ENCODE measurements at places on chromosomes 5 and 9.
A peak's percentile ranks its signal among the peaks of the same experiment; 100 is the strongest.

- no peak for DNase-seq
Measured at GRCh38 chr9:74639112-74639511, 142.0 kb downstream of the RORB start.

DNA sequence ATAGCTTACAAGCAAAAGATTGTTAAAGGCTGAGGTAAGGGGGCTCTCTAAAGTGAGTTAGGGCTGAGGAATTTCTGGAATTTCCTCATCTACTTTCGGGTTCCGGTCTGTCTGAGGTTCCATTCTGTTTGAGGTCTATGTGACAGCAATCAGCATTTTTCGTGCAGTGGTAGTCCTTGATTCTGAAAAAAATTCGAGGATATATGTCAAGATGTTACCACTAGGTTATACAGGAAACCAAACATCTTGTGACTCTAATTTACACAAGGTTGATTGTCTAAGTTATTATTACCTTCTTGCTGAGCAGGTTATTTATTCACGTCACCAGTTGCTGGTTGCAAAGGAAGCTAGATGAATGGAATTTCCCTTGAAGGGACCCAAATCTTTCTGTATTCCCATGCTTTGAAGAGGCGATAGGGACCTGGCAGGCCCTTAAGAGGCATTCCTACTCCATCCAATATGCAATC lies 35.2 kb downstream of the RLN2 start:
- DNase-seq: peak; percentile 90

DNA sequence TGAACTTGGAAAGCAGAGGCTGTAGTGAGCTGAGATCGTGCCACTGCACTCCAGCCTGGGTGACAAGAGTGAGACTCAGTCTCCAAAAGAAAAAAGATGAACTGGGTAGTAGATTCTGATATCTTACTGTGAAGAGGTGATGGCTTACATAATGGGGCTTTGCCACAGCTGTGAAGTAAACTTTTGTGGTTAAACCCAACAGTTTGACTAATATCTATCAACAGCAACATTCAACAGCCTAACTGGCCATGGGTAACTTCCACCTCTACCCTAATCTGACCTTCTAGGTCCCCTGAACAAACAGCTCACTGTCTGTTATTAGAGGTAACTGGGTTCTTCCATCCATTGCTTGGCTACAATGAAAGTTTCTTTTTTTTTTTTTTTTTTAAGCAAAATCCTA lies 52.1 kb downstream of the TLE1 start:
- DNase-seq: no peak

DNA sequence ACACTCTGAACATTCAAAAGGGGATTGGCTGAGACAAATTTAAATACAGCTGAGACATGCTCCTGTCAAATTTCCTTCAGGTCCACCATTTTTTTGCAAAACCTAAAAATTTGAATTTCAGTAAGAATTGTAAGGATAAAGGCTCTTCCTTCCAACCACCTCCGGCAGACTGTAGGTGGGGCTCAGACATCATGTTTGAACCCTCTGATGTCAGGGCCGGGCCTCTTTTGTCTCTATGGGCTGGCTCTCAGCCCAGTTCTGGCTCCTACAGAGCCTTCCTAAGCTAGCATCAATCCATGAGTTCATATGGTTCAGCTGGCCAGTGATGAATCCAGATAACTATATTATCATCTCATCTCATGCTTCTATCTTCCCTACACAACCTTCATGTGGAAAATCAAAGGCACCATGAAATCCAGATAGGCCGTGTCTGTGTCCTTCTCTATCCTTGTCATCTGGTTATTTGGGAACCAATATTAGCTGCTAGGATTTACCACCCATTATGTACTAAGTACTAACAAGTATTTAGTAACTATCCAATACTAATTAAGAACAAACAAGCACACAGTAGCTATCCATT lies 44.2 kb downstream of the NIPSNAP3B start:
- DNase-seq: peak; percentile 46

DNA sequence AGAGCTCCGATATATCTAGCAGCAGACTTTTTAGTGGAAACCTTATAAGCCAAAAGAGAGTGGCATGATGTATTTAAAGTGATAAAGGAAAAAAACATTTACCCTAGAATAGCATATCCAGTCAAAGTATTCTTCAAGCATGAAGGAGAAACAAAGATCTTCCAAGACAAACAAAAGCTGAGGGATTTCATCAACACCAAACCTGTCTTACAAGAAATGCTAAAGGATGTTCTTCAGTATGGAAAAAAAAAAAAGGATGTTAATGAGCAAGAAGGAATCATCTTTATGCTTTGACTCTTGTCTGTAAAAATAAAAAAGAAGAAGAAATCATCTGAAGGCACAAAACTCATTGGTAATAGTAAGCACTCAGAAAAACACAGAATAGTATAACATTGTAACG lies 338.2 kb downstream of the TLE1 start:
- DNase-seq: no peak

- no peak for DNase-seq
Measured at GRCh38 chr5:89293810-89294209, 410.8 kb upstream of the MEF2C start.

GRCh38 chr5:23639326-23639725 lies 131.9 kb downstream of the PRDM9 start:
- DNase-seq: no peak

- no peak for DNase-seq
Measured at GRCh38 chr5:59617186-59617771, 276.2 kb downstream of the PDE4D start.

DNA sequence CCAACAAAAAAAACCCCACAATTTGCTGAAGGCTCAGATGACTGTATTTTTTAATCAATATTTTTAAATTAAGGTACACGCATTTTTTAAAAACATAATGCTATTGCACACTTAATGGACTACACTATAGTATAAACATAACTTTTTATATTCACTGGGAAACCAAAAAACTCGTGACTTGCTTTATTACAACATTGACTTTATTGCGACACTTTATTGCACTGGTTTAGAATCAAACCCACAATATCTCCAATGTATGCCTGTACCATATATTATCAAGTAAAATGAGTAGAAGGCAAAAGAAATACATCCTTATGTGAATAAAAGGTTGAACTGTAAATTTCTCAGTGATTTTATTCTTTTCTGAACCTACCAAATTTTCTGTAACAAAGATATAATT lies 53.7 kb downstream of the RICTOR start:
- DNase-seq: no peak

GRCh38 chr5:156920861-156921431 lies 42.1 kb downstream of the TIMD4 start:
- no peak for DNase-seq
